Large intestine (tissue), 12 donors: ENCODE measurements at places on chromosomes 6 and 20. TPM values are rescaled to one million over a fixed set of nuclear protein-coding genes. Genes with fewer than 3 reads are reported as not detected.

- no peak for DNase-seq
- H3K27ac ChIP-seq: peak overlapping the region; percentile 21
- peaks cover 30% of the 10 kb centered on the region for H3K4me1 ChIP-seq
- H3K27me3 ChIP-seq: no peaks in the 10 kb centered on the region
- H3K36me3 ChIP-seq: no peaks in the 10 kb centered on the region
These were observed 466.9 kb upstream of the NRSN1 start for GRCh38 chr6:23659125-23659524.

Gene PRDM1
- polyA plus RNA-seq: 48.7 TPM

DNA sequence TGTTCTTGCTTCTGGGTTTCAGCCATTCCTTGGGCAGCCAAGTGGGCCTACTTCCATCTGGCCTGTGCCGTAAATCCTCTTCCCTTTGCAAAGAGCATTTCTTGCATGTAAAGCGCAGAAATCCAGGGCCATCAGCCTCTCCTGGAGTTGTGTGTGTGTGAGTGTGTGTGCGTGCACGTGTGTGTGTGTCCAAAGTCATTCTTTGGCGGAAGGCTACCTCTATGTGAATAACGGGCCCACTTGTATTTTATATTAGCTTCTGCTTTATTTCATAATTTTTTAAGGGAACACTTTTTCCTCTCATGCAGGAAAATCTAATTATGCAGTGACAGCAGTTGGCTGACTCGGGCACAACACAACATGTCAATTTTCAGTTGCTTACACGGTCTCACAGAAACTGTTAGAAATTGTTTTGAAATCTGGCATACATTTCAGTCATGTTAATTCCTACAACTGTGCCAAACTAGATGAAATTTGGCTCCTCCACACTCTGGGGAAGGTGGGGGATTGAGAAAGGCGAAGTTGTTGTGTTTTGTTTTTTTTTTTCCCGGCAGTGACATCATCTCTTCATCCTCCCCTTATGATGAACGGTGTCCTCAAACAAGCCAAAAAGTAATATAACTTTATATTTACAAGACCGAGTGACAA lies 223.7 kb upstream of the TSHZ2 start:
- no peaks in the 10 kb centered on the region for H3K36me3 ChIP-seq
- no peak overlapping the region for H3K27ac ChIP-seq
- no peaks in the 10 kb centered on the region for H3K4me1 ChIP-seq
- DNase-seq: peak; percentile 7
- no peak overlapping the region for H3K4me3 ChIP-seq

GRCh38 chr6:169626649-169627048 lies 75.2 kb downstream of the WDR27 start:
- no peaks in the 10 kb centered on the region for H3K4me1 ChIP-seq
- DNase-seq: no peak
- H3K27ac ChIP-seq: no peak overlapping the region
- peaks cover 36% of the 10 kb centered on the region for H3K36me3 ChIP-seq
- H3K27me3 ChIP-seq: no peaks in the 10 kb centered on the region

Gene HFE
- 16.4 TPM for polyA plus RNA-seq

Gene GPR63
- polyA plus RNA-seq: 2.6 TPM

Gene FGD2
- 15.5 TPM for polyA plus RNA-seq

DNA sequence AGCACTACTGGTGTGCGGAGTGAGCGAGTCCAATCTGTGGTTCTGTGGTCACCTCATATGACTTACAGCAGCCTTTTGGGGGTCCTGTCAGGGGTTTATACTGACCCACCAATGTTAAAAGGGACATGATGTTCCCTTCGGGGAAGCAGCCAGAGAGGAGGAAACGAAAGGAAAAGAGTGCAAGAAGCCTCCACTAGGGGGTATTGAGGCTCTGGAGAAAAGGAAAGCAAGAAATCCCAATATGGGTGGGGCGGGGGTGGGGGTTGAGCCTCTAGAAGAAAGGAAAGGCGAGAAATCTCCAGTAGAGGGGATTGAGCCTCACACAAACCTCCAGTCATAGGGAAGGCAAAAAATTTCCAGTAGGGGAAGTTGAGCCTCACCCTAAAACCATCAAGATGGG lies 249.3 kb upstream of the ECI2 start:
- no peak overlapping the region for H3K27ac ChIP-seq
- no peaks in the 10 kb centered on the region for H3K4me1 ChIP-seq
- no peak for DNase-seq
- H3K36me3 ChIP-seq: no peaks in the 10 kb centered on the region

DNA sequence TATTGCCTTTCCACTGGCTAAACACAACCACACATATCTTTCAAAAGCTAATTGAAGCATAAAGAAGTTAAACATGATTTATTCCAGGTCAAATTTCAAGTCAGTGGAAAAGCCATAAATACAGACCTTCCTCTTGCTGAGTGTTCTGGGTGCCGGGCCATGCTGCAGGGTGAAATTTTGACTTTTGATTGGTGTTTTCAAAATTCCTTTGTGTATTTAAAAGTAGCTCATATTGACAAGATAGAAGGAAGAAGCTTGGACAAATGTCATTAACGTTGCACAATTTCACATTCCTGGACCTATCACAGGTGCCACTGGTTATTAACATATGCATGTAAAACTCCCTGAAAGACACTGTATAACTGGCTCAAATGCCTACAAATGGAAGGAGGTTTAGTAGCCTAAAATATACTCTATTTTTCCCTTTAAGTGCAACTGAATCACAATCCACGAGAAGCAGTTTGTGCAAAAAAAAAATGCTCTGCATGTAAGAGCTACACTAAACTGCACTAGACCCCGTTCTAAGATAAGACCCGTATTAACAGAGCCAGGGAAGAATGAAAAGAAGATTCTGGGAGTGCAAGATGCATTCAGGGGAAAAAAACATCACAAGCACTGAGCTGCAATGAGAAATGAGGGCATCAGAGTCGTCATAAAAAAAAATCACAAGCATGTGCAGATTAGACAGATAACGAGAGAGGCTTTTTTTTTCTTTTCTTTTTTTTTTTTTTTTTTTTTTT lies 30.4 kb downstream of the ATXN1 start:
- peak overlapping the region; percentile 29 for H3K27ac ChIP-seq
- peaks cover 36% of the 10 kb centered on the region for H3K4me1 ChIP-seq
- H3K4me3 ChIP-seq: no peak overlapping the region
- H3K27me3 ChIP-seq: no peaks in the 10 kb centered on the region

Gene PRDM13
- polyA plus RNA-seq: 0.03 TPM

DNA sequence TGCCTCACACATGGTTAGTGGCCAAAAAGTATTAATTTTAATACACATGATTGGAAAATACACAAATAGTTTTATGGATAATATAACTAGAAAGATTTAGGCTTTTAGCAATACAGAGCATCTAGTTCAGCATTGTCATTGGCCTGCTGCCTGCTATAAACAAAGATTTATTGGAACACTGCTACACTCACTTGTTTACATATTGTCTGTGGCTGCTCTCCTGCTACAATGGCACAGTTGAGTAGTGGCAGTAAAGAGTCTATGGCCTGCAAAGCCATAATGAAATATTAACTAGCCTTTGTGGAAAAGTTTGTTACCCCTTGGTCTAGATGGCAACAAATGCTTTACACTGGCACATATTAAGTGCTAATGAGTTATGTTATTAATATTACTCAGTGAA lies 37.8 kb downstream of the ZNF451 start:
- H3K4me3 ChIP-seq: no peak overlapping the region
- no peak for DNase-seq
- no peak overlapping the region for H3K27ac ChIP-seq
- H3K27me3 ChIP-seq: no peaks in the 10 kb centered on the region

GRCh38 chr6:128632131-128632530 lies 111.7 kb upstream of the PTPRK start:
- no peaks in the 10 kb centered on the region for H3K27me3 ChIP-seq
- H3K36me3 ChIP-seq: no peaks in the 10 kb centered on the region
- H3K4me1 ChIP-seq: no peaks in the 10 kb centered on the region
- DNase-seq: peak; percentile 32
- no peak overlapping the region for H3K27ac ChIP-seq

- no peaks in the 10 kb centered on the region for H3K27me3 ChIP-seq
- peak overlapping the region; percentile 91 for H3K27ac ChIP-seq
- peaks cover 64% of the 10 kb centered on the region for H3K4me1 ChIP-seq
- H3K36me3 ChIP-seq: no peaks in the 10 kb centered on the region
- H3K4me3 ChIP-seq: no peak overlapping the region
These were observed 52.5 kb downstream of the EDN1 start for GRCh38 chr6:12342664-12343063.

GRCh38 chr20:17177341-17177740 lies 49.5 kb upstream of the PCSK2 start:
- peak; percentile 9 for DNase-seq
- no peaks in the 10 kb centered on the region for H3K36me3 ChIP-seq

Gene SLC35F1
- 5.1 TPM for polyA plus RNA-seq

- peaks cover 59% of the 10 kb centered on the region for H3K36me3 ChIP-seq
- H3K4me3 ChIP-seq: peak within 1 kb of the TSS; percentile 74
- H3K27ac ChIP-seq: peak within 1 kb of the TSS; percentile 6
- no peaks in the 10 kb centered on the region for H3K27me3 ChIP-seq
These were observed at the start of the genes PFDN6 and WDR46 for GRCh38 chr6:33288921-33289783. TSS of gene PFDN6 (plus strand) at chr6:33289601. CDS start at chr6:33289857, 256 bp downstream. TSS of gene WDR46 (minus strand) at chr6:33289239. CDS start at chr6:33289170, 69 bp downstream.

Gene FANCE
- polyA plus RNA-seq: 9.6 TPM

- peaks cover 6% of the 10 kb centered on the region for H3K36me3 ChIP-seq
- H3K4me3 ChIP-seq: no peak overlapping the region
- H3K27me3 ChIP-seq: no peaks in the 10 kb centered on the region
- DNase-seq: no peak
- no peak overlapping the region for H3K27ac ChIP-seq
These were observed 33.7 kb downstream of the BCAS4 start for GRCh38 chr20:50828363-50829136.

Gene AKAP7
- polyA plus RNA-seq: 53.1 TPM

DNA sequence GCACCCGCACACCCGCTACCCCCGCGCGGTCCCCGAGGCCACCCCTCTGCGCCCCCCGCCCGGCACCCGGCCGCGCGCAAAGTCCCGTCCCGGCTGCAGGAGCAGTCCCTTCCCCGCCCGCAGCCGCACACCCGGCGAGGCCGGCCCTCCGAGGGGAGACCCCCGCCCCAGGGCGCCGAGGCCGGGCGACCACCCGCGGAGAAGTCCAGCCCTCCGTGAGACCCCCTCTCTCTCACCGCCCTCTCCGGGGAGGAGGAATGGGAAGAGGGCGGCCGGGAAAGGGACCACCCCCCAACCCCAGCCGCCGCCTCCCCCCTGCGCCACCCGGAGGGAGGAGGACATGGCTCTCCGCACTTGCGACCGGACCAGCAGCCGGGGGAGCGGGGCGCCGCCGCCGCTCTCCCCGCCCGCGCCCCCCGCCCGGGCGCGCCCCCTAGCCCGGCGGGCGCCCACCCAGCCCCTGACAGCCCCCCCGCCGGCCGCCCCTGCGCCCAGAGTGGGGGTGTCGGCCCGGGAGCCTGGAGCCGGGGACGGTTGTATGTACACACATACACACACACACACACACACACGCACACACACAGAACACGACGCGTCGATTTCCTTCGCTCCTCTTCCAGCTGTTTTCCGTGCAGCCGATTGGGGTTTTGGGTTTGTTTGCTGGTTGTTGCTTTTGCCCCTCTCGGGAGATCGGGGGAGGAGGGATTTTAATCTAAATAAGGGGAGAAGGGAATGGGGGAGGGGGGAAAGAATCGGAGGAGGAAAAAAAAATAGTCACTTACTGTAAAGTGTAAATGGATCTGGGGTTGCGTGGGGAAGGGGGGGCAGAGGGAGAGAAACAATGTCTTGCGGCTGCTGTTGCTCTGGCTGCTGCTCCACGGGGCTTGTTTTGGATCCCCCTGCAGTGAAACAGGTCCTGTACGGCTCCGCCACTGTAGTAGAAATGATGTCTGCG lies at the start of gene ATXN1:
TSS of gene ATXN1 (minus strand) at position 945 of the 955 bp plus-strand sequence.
- no peaks in the 10 kb centered on the region for H3K36me3 ChIP-seq
- H3K27ac ChIP-seq: peak within 1 kb of the TSS; percentile 95
- H3K4me1 ChIP-seq: peaks cover 8% of the 10 kb centered on the region
- DNase-seq: peak; percentile 70
- H3K4me3 ChIP-seq: peak within 1 kb of the TSS; percentile 84

GRCh38 chr6:34610819-34611477 lies 54.8 kb upstream of the SPDEF start:
- H3K27ac ChIP-seq: no peak overlapping the region
- H3K4me1 ChIP-seq: no peaks in the 10 kb centered on the region
- H3K36me3 ChIP-seq: peaks cover 16% of the 10 kb centered on the region
- H3K27me3 ChIP-seq: no peaks in the 10 kb centered on the region
- H3K4me3 ChIP-seq: no peak overlapping the region

DNA sequence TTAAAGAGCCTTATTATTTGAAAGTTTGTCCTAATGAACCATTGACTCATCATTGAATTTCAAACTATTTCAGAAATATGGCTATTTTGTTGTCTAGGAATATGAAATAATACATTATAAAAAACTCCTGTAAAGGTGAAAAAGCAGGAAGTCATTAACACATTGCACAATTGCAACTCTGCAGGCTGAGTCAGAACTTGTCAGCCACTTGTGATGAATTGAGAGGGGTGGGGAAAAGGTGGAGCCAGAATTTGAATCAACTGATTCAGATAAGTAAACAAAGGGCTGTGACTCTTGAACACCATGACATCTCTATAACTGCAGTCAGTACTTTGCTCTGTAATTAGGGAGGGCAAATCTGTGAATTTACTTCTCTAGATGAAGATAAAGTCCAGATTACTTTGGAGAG lies 6.0 kb downstream of the C6orf141 start:
- H3K36me3 ChIP-seq: no peaks in the 10 kb centered on the region
- no peaks in the 10 kb centered on the region for H3K27me3 ChIP-seq
- H3K27ac ChIP-seq: peak overlapping the region; percentile 78
- peak; percentile 95 for DNase-seq

DNA sequence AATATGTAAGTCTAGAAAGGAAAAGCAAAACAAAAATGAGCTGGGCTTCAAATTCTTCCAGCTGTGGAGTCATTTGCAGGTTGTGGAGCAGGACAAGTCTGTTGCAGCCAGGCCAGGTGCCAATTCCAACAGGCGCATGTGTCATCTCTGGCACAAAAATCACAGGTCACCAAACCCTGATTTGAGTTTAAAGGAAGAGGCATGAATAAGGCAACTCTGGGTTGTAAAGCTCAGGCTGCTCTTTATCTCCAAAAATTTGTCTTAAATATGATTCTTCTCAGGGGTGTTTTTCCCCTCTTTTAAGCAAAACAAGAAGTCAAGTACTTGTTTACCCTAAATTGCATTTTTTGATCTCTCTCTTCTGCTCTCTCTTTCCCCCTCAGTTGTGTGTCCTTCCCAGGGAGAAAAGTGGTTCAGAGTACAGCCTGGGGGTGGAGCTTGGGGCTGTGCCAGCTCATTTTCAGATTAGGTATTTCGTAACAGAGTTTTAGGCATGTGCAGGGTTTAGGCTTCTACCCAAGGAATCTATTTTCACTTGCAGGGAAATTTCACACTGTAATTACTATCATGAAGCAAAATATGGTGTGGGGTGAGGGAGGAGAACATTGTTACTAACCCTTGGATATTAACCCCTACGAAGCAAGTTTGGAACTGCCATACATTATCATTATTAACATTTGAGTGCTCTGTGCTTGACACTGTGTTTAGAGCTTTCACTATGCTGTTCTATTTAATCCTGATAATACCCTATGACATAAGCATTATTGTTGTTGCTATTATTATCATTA lies 8.3 kb upstream of the NCOA3 start:
- no peak overlapping the region for H3K4me3 ChIP-seq
- no peaks in the 10 kb centered on the region for H3K36me3 ChIP-seq
- peak; percentile 78 for DNase-seq
- H3K27ac ChIP-seq: peak overlapping the region; percentile 49
- H3K4me1 ChIP-seq: peaks cover 12% of the 10 kb centered on the region

- H3K4me1 ChIP-seq: peaks cover 22% of the 10 kb centered on the region
- H3K27ac ChIP-seq: no peak overlapping the region
- DNase-seq: no peak
- H3K4me3 ChIP-seq: no peak overlapping the region
- peaks cover 40% of the 10 kb centered on the region for H3K27me3 ChIP-seq
These were observed 2.4 kb upstream of the PRR18 start for GRCh38 chr6:166310634-166311033.

- no peak overlapping the region for H3K27ac ChIP-seq
- H3K4me1 ChIP-seq: no peaks in the 10 kb centered on the region
- no peaks in the 10 kb centered on the region for H3K36me3 ChIP-seq
- no peak for DNase-seq
- no peaks in the 10 kb centered on the region for H3K27me3 ChIP-seq
These were observed 136.0 kb upstream of the CNR1 start for GRCh38 chr6:88301888-88302768.

Gene RAD21L1
- not detected for polyA plus RNA-seq
